ENCODE measurements at places on chromosomes 2 and 18.

GRCh38 chr18:54330768-54331548 lies 26.7 kb downstream of the STARD6 start:
- DNase-seq = no peak

DNA sequence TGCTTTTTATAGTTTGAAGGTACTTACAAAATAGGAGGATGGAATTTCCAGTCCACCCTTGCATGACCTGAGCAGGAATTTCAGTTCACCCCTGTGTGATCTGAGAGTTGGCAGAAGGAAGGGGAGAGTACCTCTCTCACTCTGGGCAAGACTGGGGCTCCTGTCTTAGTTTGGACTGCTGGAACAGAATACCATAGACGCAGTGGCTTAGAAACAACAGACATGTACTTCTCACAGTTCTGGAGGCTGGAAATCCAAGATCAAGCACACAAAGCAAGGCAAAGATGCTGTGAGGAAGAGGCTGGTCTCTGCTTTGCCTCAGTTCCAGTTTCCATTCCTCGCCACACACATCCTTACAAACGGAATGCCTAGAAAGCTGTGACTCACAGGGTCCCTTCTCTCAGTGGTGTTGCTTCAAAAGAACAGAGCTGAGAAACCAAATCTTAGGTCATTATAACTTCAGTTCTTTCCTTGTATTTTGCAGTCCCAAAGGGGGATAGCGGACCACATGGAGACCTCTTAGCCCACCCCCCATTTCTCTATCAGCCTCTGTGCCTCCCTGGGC lies 108.8 kb upstream of the HAAO start:
- DNase-seq = no peak

DNA sequence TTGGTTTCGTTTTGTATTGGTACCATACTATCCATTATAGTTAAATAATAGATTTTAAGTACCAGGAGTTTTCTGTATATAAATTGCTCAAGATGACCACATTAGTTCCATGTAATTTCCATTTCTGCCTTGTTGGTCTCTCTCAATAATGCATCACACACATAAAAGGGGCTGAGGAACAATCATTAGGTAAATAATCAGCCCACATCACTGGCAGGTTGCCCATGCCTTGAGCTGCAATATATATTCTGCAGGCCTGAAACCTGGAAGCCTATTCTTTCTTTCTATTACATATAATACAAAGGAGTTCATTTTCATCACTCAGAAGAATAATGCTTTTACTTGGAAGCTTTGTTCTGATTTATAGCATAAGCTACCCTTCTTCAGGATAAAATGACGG lies 616.1 kb upstream of the PKDCC start:
- no peak for DNase-seq

- no peak for DNase-seq
Observed at GRCh38 chr2:194105358-194105757, 1551.7 kb upstream of the SLC39A10 start.

- DNase-seq = no peak
Observed at GRCh38 chr2:218329027-218329825, 27.4 kb upstream of the CATIP start.

DNA sequence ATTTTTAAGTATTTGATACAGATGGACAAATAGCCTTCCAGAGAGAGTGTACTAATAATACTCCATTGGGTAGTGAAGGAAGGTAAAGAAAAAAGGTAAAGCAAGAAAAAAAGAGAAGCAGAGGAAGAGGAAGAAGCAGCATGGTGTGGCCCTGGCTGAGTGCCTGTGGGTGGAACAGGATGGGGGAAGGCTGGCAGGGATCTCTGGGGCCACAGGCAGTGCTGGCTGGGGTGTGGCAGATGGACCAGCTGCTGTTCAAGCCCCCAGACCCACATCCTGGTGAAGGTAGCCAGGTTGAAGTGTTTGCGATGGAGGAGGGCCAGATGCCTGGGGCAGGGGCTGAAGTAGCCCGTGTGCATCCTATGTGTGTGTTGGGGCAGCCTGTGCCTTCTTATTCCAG lies 79.0 kb downstream of the DYSF start:
- no peak for DNase-seq
